ENCODE measurements at places on chromosomes 16 and 17.

- no peaks in the 10 kb centered on the region for H3K27me3 ChIP-seq
- peak overlapping the region; percentile 56 for H3K27ac ChIP-seq
- no peak overlapping the region for H3K4me3 ChIP-seq
These were observed 273.0 kb downstream of the CEP112 start for GRCh38 chr17:65918916-65919315.

DNA sequence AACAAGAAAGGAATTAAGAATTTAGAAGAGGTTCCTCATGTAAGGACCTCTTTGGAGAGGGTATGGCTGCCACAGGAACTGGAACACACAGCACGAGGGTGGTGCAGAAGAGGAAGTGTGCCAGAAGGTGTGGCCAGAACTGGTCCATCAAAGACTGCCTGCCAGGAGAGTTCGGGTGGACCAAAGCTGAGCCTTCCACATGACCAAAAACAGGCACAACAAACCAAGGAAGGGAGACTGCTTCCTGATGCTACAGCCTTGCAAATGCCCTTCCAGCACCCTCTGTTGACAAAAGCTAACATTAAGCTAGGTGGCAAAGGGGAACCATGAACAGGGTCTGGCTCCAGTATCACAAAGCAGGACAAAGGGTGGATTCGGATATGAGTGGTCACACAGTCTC lies 125.8 kb upstream of the TMEM97 start:
- DNase-seq, result no peak
- H3K27ac ChIP-seq, result no peak overlapping the region
- H3K27me3 ChIP-seq, result no peaks in the 10 kb centered on the region
- peaks cover 5% of the 10 kb centered on the region for H3K36me3 ChIP-seq

- no peak overlapping the region for H3K27ac ChIP-seq
- DNase-seq, result no peak
- peaks cover 3% of the 10 kb centered on the region for H3K4me1 ChIP-seq
- peaks cover 33% of the 10 kb centered on the region for H3K27me3 ChIP-seq
These were observed 5.5 kb downstream of the OR4D1 start for GRCh38 chr17:58153671-58154070.

DNA sequence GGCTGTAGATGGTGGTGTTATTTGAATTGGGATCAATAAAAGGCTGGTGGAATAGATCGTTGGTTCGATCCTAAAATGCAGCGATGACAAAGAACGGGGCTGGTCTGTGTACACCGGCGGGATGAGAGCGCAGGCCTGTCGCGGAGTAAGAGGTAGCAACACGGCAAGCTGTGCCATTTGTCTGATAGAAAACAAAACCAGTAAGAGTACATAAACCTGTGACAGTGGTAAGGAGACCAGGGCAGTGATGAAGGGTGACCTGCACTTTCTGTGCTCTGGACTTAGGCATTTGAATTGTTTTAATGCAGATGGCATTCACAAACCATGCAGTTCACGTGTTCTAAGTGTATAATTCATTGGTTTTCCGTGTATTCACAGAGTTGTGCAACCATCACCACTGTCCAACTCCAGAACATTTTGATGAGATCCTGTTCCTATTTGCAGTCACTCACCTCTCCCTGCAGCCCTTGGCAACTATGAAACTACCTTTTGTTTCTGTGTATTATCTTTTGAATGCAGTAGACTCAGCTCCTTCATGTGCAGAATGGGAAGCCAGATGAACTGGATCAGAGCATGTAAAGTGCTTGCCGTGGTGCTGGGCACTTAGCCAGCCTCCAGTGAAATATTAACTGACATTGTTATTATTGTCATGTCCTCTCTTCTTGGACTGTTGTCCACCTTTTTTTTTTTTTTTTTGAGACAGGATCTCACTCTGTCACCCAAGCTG lies 286.1 kb downstream of the SNX29 start:
- no peak overlapping the region for H3K27ac ChIP-seq
- no peaks in the 10 kb centered on the region for H3K36me3 ChIP-seq
- no peak overlapping the region for H3K4me3 ChIP-seq
- H3K27me3 ChIP-seq, result no peaks in the 10 kb centered on the region
- no peak for DNase-seq
- no peaks in the 10 kb centered on the region for H3K4me1 ChIP-seq

GRCh38 chr17:81719410-81720266 lies 7.6 kb downstream of the SLC25A10 start:
- DNase-seq, result no peak
- H3K36me3 ChIP-seq, result no peaks in the 10 kb centered on the region
- H3K4me3 ChIP-seq, result no peak overlapping the region
- no peak overlapping the region for H3K27ac ChIP-seq
- H3K4me1 ChIP-seq, result peaks cover 4% of the 10 kb centered on the region
- H3K27me3 ChIP-seq, result peaks cover 3% of the 10 kb centered on the region

DNA sequence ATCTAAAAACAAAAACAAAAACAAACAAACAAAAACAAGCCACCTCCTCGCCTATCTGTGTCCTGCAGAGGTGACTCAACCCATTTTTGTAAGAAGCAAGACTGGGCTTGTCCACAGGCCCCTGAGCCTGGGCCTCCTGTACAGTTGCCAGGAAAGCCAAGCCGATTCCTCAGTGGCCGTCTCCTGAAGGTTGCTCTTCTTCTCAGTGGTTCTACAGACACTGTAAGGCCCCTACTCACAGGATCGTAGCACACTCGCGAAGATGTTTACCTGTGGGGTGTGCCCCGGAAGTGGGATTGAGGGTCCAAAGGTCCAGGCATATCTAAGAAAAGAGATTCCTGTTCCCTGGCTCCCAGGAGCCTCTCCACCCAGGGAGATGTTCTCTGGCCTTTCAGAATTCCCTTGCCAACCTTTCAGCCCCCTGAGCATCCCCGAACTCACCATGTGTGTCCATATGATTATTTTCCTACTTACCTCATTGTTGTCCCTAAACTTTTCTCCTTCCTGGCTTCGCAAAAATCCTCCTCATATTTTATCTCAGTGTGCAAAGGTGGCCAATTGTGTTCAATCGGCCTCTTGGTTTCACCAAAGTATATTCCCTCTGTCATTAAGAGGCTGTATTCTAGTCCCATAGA lies 7.5 kb upstream of the CES3 start:
- H3K4me1 ChIP-seq, result no peaks in the 10 kb centered on the region
- peaks cover 3% of the 10 kb centered on the region for H3K27me3 ChIP-seq
- no peak overlapping the region for H3K4me3 ChIP-seq
- H3K36me3 ChIP-seq, result no peaks in the 10 kb centered on the region

DNA sequence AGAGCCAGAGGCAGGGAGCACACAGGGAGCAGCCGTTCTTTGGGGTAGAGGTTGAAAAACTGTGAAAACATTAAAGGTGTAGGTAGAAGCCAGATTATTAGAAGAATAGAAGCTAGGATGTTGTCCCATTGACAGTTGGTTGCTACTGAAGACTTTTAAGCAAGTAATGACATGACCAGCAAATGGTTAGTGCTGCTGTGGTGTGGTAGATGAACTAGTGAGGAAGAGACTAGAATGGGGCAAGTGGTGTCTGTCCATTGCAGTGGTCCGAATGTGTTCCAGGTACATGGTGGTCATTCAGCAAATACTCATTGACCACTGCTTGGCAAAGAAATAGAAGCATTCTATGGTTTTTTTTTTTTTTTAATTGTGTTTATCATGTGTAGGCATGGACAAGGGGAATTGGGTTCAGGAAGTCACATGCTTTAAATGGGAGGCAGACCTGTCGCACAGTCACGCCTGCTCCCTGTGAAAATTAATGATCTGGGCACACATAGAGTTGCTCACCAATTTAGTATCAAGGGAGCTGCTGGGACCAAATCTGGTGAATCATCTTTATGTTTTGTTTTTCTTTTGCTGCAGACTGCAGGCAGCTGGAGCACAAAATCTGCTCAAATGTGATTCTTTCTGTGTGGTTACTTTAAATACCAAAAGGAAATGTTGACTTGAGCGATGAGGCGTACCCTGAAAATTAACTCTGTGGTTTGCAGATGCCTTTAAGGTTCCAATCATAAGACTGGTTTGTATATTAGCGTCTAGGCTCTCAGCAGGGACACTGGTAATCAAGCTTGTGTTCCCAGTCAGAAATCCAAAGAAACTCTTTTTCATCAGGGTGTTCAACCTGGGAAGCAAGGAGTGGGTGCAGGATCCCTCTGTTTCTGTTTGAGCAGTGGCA lies 30.7 kb downstream of the YPEL2 start:
- H3K4me3 ChIP-seq, result no peak overlapping the region
- H3K36me3 ChIP-seq, result peaks cover 12% of the 10 kb centered on the region
- peak overlapping the region; percentile 33 for H3K27ac ChIP-seq
- peak; percentile 78 for DNase-seq
- H3K27me3 ChIP-seq, result no peaks in the 10 kb centered on the region
- H3K4me1 ChIP-seq, result peaks cover 46% of the 10 kb centered on the region

GRCh38 chr17:78412403-78412802 lies 34.0 kb downstream of the PGS1 start:
- no peak overlapping the region for H3K4me3 ChIP-seq
- no peak for DNase-seq
- H3K27me3 ChIP-seq, result no peaks in the 10 kb centered on the region
- peaks cover 14% of the 10 kb centered on the region for H3K36me3 ChIP-seq

GRCh38 chr17:72646176-72646575 lies 446.3 kb downstream of the SLC39A11 start:
- H3K27me3 ChIP-seq, result no peaks in the 10 kb centered on the region
- no peaks in the 10 kb centered on the region for H3K4me1 ChIP-seq
- H3K4me3 ChIP-seq, result no peak overlapping the region

- H3K4me1 ChIP-seq, result no peaks in the 10 kb centered on the region
- no peaks in the 10 kb centered on the region for H3K36me3 ChIP-seq
- H3K27me3 ChIP-seq, result no peaks in the 10 kb centered on the region
- no peak for DNase-seq
- no peak overlapping the region for H3K4me3 ChIP-seq
These were observed 17.5 kb downstream of the NOS2 start for GRCh38 chr17:27782791-27783206.

GRCh38 chr17:77778636-77779489 lies 179.6 kb upstream of the TNRC6C start:
- no peaks in the 10 kb centered on the region for H3K4me1 ChIP-seq
- no peak for DNase-seq
- no peak overlapping the region for H3K4me3 ChIP-seq
- no peak overlapping the region for H3K27ac ChIP-seq

GRCh38 chr17:64540118-64540776 lies 33.5 kb downstream of the CEP95 start:
- H3K4me1 ChIP-seq, result no peaks in the 10 kb centered on the region
- H3K27me3 ChIP-seq, result no peaks in the 10 kb centered on the region
- H3K4me3 ChIP-seq, result no peak overlapping the region
- no peak for DNase-seq
- peaks cover 36% of the 10 kb centered on the region for H3K36me3 ChIP-seq
- no peak overlapping the region for H3K27ac ChIP-seq
